ENCODE measurements at places on chromosomes 5 and 9.

DNA sequence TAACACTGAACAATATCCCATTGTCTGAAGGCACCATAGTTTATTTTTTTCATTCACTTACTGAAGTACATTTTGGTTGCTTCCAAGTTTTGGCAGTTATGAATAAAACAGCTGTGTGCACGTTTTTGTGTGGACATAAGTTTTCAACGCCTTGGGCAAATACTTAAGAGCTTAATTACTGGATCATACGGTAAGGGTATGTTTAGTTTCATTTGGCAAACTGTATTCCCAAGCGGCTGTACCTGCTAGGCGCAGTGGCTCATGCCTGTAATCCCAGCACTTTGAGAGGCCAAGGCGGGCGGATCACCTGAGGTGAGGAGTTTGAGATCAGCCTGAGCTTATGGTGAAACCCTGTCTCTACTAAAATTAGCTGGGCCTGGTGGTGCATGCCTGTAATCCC is 63.7 kb upstream of the FAM120A start:
- peak; percentile 23 for DNase-seq

DNA sequence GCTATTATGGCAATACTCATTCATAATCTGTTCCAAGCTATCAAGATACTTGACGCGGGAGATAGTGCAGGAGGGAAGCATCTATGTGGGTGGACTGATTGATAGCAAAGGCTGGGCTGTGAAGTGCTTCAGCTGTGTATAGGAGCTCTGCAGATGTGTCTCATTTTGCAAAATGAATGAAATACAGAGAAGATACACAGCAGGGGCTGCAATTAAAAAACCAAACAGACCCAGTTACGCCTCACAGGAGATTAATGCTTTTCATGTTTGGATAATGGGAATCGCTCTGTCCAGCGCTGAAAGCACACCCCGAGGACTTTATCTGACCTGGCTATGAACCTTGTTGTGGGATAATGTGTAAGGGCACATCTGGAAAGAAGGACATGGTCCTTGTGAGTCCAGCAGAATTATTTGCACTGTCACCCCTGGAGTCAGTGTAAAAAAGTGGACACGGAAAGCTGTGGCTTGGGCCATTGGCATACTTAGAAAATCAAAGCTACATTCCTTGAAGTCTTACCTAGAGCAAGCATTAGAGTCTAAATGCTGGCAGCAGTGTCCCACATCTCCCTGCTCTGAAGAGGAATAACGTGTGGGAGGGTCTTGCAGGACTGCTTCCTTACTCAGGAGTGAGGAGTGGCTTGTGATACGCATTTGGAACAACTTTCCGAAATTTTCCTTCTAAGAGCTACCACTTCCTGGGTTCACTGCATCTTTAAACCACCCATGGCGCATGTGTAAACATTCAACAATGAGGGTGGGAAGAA is 2.6 kb downstream of the SH3RF2 start:
- DNase-seq, result peak; percentile 13

DNA sequence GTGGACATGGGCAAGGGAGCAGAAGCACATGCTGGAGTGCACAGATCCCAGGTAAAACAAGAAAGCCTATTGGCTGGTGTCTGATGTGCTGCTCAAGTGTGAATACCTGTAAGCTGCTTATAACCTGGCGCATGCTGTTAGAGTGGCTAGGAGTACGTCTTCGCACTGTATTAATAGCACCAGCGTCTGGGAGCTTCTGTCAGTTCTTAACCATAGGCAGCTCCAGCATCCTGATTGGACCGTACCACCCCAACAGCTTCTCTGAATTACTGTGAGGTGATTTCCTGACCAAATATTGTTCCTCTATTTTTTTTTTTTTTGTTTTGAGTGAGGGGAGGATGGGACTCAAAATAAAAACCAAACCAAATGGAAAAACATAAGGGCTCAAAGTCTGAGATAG is 987.6 kb downstream of the PTPRD start:
- no peak for DNase-seq

DNA sequence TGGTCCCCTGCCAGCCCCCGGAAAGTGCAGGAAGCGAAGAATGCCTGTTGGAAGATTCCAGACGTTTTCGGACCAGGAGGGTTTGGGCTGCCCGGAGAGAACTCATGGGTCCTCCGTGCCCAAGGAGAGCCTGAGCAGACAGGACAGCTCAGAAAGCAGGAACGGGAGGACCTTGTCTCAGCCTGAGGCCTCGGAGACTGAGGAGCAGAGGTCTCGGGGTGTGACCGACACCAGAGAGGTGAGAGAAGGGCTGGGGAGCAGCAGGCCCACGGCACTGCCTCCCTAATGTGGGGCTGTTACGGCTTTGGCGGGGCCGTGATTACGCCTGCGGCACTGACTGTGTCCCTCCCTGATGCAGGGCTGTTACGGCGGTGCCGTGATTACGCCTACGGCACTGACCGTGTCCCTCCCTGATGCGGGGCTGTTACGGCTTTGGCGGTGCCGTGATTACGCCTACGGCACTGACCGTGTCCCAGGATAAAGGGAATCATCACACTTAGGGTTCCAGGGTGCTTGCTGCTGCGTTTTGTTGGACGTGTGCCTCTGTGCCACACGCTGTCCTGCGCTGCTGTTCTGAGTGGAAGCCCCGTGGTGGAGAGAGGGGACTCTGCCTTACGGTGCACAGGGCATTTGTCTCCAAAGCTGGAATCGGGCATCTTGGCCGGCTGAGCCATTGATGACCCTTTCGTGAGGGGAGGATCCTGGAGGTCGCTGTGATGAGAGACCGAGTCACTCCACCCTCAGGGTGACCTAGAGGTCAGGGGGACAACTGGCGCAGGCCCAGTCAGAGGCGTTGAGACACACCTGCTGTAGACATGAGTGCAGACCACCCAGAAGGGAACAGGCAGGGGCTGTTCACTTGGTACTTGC is 25.7 kb downstream of the CEP72 start:
- DNase-seq, result no peak

DNA sequence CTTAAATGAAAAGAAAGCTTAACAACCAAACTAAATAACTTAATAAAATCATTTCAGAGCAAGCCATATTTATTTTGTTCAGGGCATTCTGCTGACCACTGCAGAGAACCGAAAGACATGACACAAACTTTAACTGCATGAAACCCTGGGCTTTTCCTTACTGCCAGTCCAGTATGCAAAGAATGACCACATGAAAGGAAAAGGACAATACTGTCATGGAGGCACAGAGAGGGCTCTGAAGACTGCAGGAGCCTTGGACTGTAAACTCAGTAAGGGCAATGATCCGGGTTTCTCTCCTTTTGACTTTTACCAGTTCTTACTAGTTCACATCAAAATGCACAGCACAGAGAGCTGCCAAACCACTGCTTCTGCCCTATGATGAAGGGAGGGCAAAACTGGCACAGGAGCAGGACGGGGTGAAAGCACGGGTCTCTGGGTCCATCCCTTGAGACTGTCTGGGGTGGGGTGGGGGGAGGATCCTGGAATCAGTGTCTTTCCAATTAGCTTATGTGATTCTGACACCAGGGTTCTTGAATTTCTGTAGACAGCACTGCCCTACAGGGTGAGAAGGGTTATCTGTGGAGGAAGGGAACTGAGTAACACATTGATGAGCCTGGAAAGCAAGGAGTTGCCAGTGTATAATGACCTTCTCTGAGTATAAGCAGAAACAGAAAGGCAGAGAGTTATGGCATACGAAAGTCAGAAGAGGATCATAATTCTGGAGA is 44.7 kb downstream of the RNF130 start:
- DNase-seq, result no peak

GRCh38 chr9:22175972-22176545 is 167.0 kb upstream of the CDKN2B start:
- no peak for DNase-seq

GRCh38 chr5:1380011-1380817 is 35.3 kb upstream of the CLPTM1L start:
- peak; percentile 20 for DNase-seq
